ENCODE measurements at places on chromosomes 2 and 18. TPM values are rescaled to one million over a fixed set of nuclear protein-coding genes. Genes with fewer than 3 reads are reported as not detected.
A peak's percentile ranks its signal among the peaks of the same experiment; 100 is the strongest.

Gene CAPN14
- 0.13 TPM for polyA plus RNA-seq

DNA sequence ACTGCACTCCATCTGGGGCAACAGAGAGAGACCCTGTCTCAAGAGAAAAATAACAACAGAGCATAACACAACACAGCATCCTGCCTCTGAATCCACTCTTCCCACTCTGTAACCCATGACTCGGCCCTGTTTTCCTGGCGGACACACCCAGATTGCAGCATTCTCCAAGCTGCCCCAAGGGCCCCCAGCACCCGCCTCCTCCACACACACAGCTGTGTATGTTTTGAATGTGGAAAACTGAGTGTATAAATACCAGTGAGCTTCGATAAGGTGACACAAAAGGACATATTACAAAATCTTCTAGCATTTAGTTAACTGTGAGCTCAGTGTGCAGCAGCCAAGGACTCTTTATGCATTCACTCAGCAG, 13.0 kb downstream of the IMPA2 start:
- no peak for DNase-seq

DNA sequence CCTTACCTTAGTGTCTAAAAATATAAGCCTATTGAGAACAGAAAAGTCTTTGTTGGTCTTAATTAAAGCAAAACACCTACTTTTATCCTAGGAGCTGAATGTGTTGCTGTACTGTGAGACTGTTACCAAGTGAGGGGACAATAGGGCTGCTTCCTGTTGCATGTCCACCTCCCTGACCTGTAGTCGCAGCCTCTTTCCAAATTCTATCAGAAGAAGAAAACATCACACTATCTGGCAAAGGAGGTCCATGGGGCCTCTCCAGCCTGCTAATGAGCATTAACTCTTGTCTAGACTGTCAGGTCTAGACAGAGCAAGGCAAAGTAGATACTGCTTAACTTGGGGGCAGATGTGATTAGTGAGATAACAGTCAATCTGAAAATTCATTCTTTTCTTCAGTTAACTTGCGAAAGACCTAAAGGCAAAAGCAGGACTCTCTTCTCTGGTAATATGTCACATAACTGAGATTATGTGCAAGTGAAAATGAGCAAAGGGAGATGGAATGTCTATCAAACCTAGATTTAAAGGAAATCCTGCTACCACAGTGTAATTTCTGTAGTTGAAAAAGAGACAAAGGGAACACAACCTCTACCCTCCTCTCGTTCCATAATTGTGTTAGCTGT, 66.9 kb downstream of the CDH20 start:
- no peak for DNase-seq

Gene LINC00305
- 3.6 TPM for polyA plus RNA-seq

DNA sequence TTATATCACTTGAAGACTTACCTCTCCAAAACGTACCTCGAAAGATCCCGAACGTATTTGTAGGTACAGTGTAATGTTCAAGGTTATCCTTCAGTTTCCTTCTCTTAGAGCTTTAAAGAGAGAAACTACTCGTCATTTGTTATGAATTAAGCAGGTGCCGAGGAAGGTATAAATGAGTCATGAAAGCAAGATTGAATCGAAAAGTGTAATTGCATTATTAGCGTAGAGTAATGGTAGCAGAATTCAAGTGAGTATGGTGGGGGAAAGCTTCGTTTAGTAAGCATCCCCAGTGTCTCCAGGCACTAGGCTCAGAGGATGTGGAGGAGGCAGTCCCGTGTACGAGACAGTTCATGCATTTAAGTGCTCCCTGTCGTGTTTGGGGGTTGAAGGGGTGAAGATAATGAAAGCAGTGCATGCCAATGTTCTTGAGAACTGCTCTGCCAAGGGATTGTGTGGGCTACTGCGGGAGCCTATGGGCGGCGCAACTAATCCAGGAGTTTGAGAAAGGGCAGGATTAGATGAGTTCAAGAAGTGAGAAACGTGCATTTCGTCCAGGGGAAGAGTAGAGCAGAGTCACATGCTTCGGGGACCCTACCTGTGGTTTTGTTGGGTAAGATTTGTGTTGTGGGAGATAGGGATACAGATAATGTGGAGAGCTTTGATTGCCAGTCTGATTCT, 858 bp downstream of the POLR1B start:
- peak; percentile 1 for DNase-seq

Gene NOSTRIN
- 37.2 TPM for polyA plus RNA-seq

DNA sequence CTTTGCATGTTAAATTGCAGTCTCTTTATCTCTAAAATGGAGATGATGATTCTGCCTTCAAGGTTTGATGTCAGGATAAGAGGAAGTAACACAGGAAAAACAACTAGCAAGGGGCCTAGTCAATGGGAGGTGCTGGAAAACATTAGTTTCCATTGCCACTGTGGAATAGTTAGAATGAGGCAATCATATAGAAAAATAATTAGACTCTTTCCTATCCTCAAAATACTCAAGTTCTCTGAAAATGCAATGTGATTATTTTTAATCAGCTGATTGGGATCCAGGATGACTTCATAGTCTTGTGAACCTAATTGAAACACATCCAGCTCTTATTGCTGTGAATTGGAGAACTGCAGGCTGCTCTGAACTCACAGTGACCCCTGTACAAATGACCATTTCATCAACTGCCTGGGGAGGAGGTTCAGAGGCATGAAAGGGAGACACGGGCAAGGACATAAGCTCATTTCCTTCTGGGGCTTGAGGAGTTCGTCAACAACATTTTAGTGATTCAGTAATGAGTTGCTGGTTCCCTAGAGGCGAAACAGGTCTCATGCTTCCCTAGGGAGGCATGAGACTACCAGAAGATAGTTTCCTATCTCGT, 422.5 kb downstream of the LPIN1 start:
- DNase-seq = peak; percentile 72

Gene AQP12A
- polyA plus RNA-seq = not detected

DNA sequence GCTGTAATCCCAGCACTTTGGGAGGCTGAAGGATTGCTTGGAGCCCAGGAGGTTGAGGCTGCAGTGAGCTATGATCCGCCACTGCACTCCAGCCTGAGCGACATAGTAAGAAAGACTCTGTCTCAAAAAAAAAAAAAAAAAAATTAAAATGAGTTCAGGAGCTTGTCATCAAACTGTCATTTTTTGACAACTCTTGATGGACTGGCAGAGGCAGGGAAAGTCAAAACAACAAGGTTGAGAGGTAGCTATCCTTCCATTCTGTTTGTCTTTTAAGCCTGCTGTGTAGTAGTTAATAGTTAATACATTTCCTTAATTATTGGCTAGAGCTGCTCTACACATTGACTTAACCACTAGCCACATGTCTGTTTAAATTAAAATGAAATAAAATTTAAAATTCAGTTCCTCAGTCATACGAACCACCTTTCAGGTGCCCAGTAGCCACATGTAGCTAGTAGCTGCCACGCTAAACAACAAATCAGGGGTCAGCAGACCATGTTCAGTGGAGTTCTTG, 22.7 kb downstream of the DPYSL5 start:
- no peak for DNase-seq

Gene IL1A
- polyA plus RNA-seq = 0.17 TPM

DNA sequence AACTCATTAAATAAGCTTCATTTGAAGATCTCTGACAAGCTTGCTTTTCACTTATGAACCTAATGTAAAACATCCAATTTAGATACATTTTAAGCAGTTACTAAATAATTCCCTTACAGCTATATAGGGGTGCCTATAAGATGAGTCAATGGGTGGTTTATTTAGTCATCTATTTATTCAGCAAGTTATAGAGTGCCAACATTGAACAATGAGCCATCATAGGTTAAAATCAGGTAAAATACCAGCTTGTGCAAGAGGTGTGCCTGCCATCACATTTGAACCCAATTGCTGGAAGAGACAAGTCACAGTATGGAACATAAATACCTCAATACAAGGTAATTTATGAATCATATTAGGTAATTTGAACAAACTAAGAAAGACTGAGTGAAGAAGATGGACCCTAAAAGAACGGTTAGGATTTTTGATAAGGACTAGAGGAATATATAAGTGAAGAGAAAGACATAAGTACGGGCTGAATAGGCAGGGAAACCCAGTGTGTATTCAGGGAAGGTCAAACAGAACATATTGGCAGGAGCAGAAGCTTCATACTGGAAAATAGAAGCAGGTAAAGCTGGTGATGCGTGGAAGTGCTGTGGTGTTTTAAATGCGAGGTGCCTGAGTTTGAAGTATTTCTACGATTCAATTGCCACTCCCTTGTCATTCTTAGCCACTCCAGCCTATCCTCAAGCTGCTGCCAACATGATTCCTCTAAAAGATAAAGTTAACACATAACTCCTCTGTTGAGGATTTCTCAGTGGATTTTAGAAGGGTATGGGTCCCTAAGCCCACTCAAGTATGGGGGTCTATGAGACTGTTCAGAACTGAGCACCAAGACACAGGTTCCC, 18.9 kb upstream of the STAT4 start:
- DNase-seq = no peak

GRCh38 chr2:237500681-237501424, 13.8 kb downstream of the MLPH start:
- DNase-seq = no peak

GRCh38 chr2:55223958-55224760, 7.9 kb downstream of the CLHC1 start:
- no peak for DNase-seq

Gene B3GNT7
- 3.1 TPM for polyA plus RNA-seq

Gene IL1RL2
- 1.4 TPM for polyA plus RNA-seq

Gene IL1F10
- not detected for polyA plus RNA-seq

DNA sequence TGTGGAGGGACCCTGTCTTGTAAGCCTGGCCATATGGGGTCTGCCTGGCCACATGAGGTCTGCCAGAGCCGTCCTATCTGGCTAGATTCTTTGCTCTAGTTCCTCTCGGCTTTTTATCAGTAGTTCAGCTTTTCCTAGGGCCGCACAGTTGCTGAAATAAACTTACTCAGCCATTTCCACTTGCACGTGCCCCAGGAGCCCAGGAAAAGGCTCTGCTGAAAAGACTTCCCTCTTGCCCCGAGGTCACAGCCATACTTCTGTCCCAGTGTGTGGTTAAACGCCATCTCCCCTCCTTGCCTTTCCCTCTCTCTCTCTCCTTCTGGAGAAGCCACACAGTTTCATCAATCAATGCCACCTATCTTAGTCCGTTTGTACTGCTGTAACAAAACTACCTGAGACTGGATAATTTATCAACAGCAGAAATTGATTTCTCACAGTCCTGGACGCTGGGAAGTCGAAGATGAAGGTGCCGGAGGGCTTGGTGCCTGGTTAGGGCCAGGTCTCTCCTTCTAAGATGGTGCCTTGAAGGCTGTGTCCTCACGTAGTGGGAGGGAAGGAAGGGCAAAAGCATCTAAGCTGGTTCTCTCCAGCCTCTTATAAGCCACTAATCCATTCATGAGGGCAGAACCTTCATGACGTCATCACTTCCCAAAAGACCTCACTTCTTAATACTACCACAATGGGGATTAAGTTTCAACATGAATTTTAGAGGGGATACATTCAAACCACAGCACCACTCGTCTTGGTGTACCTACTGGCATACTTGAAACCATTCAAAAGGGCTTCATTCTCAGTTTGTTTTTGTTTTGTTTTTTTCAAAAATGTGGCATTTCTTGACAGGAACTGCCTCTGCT, 11.2 kb upstream of the GALM start:
- no peak for DNase-seq

GRCh38 chr18:62730941-62731340, 15.6 kb downstream of the PHLPP1 start:
- no peak for DNase-seq

- no peak for DNase-seq
Observed at GRCh38 chr2:10406491-10407188, 41.5 kb downstream of the ODC1 start.

GRCh38 chr18:49827996-49828395, 14.7 kb upstream of the ACAA2 start:
- no peak for DNase-seq

DNA sequence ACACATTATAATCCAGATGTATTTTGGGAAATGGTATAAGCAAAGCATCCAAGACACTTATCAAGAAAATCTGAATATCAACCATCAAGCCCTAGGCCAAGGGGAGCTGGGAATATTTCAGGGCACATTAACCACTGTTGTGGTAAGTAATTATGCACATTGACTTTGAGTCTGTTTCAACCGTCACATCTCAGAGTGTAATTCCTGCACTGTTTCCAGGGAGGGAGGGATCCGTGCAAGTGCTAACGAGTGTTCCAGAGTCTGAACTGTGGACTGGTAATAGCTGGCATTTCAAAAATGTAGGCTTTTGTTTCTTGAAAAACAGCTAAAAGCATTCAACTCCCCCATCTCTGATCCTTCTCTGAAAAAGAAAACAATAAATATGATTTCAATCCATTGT, 681.6 kb downstream of the BCL11A start:
- no peak for DNase-seq

DNA sequence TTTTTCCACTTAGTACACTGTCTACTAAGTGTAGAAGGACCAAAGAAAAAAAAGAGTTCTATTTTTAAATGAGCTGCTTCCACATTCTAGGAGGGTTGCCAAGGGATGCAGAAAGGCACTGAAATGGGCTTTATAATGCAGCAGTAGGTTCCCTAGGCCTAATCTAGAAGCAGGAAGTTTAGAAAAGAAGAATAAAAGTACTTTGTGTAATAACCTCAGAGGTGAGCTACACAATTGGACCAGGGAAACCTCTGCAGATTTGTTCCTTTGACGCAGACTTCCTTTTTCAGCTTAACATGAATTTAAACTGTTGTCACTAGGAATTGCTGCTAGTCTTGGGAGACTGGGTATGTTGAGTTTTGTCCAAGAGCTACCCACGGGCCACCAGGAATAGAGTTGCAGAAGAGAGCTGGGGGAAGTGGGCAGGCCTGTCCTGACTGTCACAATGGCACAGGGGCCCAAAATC, 34.6 kb upstream of the RAB1A start:
- DNase-seq = no peak

Gene TCF7L1
- polyA plus RNA-seq = 50.7 TPM

DNA sequence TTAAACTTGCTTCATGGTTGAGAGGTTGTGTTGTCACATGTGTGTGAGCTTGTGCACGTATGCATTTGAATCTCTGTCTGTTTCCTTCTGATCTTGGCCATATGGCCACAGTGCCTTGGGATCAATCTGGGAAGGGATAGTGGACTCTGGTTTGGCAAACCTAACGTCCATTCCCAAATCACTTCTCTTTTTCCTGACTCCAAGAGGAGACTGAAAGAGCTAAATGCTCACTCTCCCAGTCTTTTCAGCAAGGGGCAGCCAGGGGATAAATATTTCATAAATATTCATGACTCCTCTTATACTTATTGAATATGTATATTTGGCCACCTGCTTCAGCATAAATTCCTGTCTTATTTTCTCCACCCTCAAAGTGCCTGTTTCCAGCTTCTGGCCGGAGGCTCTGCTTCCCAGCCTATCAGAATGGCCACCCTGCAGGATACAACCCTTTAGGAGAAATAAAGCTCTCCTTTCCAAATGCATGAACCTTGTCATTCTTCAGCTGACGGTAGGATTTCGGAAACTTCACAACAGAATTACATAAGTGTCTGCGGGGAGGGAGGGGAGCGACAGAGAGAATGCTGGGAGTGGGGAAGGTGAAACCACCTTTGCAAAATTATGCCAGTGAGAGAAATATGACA, 112.2 kb upstream of the COPS8 start:
- no peak for DNase-seq

Gene HOXD8
- polyA plus RNA-seq = 170 TPM
